ENCODE measurements at places on chromosomes 13 and 19. TPM values are rescaled to one million over a fixed set of nuclear protein-coding genes. Genes with fewer than 3 reads are reported as not detected.

MTMR6 gene
- 17.2 TPM for total RNA-seq

GRCh38 chr19:4208385-4209094 is 20.8 kb upstream of the EBI3 start:
- no peaks in the 10 kb centered on the region for H3K4me1 ChIP-seq
- H3K36me3 ChIP-seq = no peaks in the 10 kb centered on the region
- DNase-seq = peak; percentile 55
- H3K4me3 ChIP-seq = no peak overlapping the region

MISP3 gene
- 3.7 TPM for total RNA-seq

EFNB2 gene
- total RNA-seq = 59.6 TPM

DNA sequence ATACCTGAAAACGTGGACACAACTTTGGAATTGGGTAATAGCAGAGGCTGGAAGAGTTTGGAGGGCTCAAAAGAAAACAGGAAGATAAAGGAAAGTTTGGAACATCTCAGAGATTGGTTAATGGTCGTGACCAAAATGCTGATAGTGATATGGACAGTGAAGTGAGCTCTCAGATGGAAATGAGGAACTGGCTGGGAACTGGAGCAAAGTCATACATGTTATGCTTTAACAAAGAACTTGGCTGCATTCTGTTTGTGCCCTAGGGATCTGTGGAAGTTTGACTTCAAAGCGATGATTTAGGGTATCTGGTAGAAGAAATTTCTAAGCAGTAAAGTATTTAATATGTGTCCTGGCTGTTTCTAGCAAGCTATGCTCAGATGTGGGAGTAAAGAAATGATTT is 136.2 kb downstream of the DNAJC3 start:
- no peak overlapping the region for H3K4me3 ChIP-seq
- no peaks in the 10 kb centered on the region for H3K27me3 ChIP-seq
- no peak overlapping the region for H3K27ac ChIP-seq
- no peaks in the 10 kb centered on the region for H3K4me1 ChIP-seq
- no peaks in the 10 kb centered on the region for H3K36me3 ChIP-seq
- DNase-seq = no peak

COX7A1 gene
- total RNA-seq = not detected

- H3K4me1 ChIP-seq = peaks cover 11% of the 10 kb centered on the region
- no peak for DNase-seq
- H3K27ac ChIP-seq = no peak overlapping the region
- no peaks in the 10 kb centered on the region for H3K27me3 ChIP-seq
- no peaks in the 10 kb centered on the region for H3K36me3 ChIP-seq
Measured at GRCh38 chr19:48466561-48467325, 2.4 kb upstream of the CYTH2 start.

KIR2DL3 gene
- not detected for total RNA-seq

CCDC106 gene
- total RNA-seq = 18.3 TPM

FARP1 gene
- 29.0 TPM for total RNA-seq

GRCh38 chr19:41449079-41449864 is 6.3 kb downstream of the ERICH4 start:
- no peaks in the 10 kb centered on the region for H3K36me3 ChIP-seq
- no peak overlapping the region for H3K27ac ChIP-seq
- peak; percentile 73 for DNase-seq

B3GNT3 gene
- 19.1 TPM for total RNA-seq

CEACAM4 gene
- total RNA-seq = not detected

GRCh38 chr19:3196064-3196932 is 10.6 kb downstream of the NCLN start:
- H3K27me3 ChIP-seq = no peaks in the 10 kb centered on the region
- H3K4me1 ChIP-seq = no peaks in the 10 kb centered on the region
- DNase-seq = no peak

Data from hepatocyte (in vitro differentiated cells).